Body of pancreas (tissue), 4 donors: ENCODE measurements at places on chromosomes 12 and 14. TPM values are rescaled to one million over a fixed set of nuclear protein-coding genes. Genes with fewer than 3 reads are reported as not detected.

- DNase-seq: no peak
Measured at GRCh38 chr12:75905922-75906321, 125.7 kb downstream of the PHLDA1 start.

GRCh38 chr12:97471194-97471593 is 8.6 kb downstream of the RMST start:
- DNase-seq: no peak

DNA sequence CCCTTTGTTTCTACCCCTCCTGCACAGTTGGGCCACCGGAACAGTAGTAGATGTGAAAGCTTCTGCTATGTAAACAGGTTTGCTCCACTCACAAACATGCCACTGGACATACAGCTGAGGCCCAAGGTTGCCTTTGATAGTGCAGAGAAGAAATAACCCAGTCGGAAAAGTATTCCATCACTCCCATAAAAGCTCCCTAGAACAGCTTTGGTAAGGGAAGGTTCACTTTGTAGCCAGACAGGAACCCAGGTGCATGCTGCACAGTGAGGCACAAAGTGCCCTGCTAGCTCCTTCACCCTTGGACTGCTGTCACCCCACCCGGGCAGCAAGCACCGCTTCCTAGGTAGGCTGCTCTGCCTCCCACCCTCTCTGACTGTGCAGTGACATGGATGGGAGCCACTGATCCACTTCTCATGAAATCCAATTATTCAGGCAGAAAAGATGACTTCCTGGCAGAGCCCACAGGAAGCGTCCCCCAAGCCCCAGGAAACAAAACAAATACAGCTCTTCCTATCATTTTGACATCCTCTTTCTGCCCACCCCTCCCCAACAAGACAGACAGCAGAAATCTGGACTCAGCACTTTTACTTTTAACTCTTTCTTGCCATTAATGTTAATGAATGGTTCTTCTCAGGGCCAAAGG is 100.2 kb downstream of the SRGAP1 start:
- no peak for DNase-seq

GRCh38 chr14:74616507-74616906 is 4.5 kb upstream of the LTBP2 start:
- no peak for DNase-seq

The CD69 gene
- total RNA-seq: 4.0 TPM

- DNase-seq: no peak
Measured at GRCh38 chr12:67920413-67920812, 68.8 kb upstream of the IFNG-AS1 start.

The ACSM4 gene
- total RNA-seq: not detected

The MAP3K9 gene
- total RNA-seq: 10.9 TPM

DNA sequence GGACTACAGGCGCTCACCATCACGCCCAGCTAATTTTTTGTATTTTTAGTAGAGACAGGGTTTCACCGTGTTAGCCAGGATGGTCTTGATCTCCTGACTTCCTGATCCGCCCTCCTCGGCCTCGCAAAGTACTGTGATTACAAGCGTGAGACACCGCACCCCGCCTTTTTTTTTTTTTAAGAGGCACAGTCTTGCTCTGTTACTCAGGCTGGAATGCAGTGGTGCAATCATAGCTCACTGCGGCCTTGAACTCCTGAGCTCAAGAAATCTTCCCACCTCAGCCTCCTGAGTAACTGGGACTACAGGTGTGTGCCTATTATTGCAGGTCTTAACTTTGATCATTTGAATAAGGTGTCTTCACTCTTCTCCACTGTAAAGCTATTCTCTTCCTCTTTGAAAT is 5.3 kb upstream of the GLTP start:
- DNase-seq: no peak

DNA sequence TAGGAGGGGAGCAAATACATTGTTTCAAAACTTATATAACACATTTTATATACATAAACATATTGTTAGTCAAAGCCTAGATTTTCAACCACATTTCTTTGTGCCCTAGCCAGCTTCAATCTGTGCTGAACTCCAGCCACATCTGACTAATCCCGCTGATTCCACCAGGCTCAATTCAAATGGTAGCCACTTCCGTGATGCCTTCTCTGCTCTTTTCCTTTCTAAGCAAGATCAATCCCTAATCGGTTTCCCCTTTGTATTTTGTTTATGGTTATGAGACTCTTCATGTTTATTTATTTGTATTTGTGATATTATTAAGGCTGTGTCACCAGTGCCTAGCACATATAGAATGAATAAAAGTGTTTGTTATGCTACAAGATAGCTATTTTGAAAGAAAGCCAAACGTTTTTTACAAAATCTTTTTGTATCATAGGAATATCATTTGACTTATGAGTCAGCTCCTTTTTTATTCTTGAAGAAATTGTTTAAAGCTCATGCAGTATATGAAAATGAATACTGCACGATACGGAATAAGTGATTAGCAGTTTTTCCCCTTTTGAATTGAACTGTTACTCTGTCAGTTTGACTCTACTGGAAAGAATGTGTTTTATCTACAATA is 110.2 kb downstream of the PLEKHA5 start:
- no peak for DNase-seq

The YBX3 gene
- 403 TPM for total RNA-seq

DNA sequence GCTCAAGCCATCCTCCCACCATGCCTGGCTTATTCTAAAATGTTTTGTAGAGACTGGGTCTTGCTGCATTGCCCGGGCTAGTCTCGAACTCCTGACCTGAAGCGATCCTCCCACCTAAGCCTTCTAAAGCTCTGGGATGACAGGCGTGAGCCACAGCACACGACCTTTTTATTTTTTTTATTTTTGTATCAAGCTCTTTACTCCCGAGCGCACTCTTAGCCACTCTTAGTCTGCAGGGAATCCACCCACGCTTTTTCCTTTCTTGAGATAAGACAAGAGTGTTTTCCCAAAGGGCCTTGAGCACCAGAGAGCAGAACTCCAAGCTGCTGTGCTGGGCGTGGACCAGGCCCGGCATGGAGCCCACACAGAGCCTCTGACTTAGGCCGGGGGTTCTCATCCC is 23.4 kb downstream of the MAP1LC3B2 start:
- no peak for DNase-seq

- no peak for DNase-seq
Measured at GRCh38 chr12:80838708-80839107, 99.0 kb downstream of the LIN7A start.

DNA sequence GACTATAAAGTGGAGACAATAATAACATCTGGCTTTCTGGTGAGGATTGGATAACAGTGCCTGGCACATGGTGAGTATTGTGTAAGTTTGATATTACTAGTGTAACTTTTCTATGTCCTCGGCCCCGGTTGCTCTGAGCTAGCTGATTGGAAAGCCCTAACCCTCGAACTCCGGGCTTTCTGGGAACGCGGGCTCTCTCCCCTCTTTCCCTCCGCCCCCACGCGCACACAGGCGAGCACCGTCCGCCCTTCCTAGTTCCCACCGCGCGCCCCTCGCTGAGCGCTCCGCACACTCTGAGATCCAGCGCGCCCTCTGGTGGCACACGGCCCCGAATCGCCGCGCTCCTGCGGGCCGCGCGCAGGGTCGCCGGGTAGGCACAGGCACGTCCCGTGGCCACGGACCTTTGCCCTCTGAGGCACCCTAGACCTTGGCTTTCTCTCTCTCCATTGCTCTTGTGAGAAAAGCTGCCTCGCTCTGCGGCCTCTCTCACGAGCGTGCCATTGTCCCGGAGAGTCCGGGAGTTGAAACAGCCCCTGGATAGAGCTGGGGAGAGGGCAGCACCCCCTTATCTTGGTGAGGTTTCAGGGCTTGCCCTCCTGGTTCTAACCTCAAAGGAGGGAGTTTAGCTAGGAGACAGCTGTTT is 23.2 kb upstream of the ESRRB start:
- peak; percentile 47 for DNase-seq

The SPX gene
- total RNA-seq: 49.5 TPM

GRCh38 chr14:95046711-95047681 is 110.3 kb downstream of the DICER1 start:
- no peak for DNase-seq

GRCh38 chr14:44961151-44961553 is 595 bp downstream of the KLHL28 start:
- DNase-seq: peak; percentile 54

The HIP1R gene
- 111 TPM for total RNA-seq

DNA sequence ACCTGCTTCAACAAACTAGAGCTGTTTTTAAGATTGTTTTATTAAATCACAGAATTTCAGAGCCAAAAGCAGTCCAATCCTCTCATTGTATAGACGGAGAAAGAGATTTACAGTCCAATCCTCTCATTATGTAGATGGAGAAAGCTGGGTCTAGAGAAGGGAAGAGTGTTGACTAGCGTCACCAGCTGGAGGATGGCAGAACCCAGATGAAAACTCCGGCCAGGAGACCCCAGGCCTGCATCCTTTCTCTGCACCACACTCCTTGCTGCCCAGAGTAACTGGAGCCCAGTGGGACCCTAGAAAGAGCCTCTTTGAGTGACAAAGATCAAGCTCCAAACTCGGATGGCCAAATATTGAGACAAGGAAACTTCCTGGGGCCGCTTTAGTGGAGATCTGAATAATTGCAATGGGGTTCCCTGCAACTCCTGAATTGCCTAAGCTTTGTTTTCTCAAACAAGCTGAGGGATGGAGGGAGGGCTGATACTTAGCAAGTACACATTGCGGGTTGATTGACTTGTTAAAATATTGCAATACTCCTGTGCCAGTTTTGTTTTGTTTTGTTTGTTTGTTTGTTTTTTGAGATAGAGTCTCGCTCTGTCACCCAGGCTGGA is 12.5 kb downstream of the AMDHD1 start:
- no peak for DNase-seq

The RNASE7 gene
- total RNA-seq: 1.0 TPM

- no peak for DNase-seq
Measured at GRCh38 chr12:65956056-65956738, 131.9 kb downstream of the HMGA2 start.

DNA sequence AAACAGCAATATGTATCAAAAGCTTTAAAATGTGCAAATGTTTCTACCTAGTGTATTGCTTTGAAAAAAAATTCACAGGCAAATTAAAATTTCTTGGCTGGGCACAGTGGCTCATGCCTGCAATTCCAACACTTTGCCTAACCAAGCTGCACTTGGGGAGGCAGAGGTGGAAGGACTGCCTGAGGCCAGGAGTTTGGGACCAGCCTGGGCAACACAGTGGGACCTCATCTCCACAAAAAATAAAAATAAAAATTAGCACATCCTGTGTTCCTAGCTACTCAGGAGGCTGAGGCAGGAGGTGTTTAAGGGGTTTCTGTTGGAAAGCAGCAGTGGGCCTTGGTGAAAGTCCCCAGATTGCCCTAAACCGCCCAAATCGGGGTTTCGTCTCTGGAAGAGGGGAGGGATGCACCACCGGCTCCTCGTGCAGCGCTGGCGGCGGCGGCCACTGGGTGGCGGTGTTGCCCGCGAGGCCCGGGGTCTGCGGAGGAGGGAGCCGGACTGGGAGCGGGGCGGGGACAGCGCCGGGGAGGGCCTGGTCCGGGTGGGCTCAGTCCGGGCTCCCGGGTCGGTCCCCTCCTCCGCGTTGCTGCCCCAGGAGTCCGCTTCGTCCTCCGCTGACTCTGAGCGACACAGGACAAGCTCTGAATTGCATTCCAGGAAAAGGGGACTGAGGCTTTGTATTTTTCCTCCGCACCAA is 265.6 kb downstream of the AACS start:
- DNase-seq: peak; percentile 64

The SERPINA6 gene
- 6.5 TPM for total RNA-seq

- no peak for DNase-seq
Measured at GRCh38 chr12:15726027-15726877, 62.9 kb downstream of the EPS8 start.

The VRK1 gene
- total RNA-seq: 5.6 TPM

GRCh38 chr12:41106315-41106714 is 81.8 kb upstream of the PDZRN4 start:
- no peak for DNase-seq

- no peak for DNase-seq
Measured at GRCh38 chr14:80780500-80780899, 161.0 kb downstream of the CEP128 start.

The NTF3 gene
- total RNA-seq: not detected

DNA sequence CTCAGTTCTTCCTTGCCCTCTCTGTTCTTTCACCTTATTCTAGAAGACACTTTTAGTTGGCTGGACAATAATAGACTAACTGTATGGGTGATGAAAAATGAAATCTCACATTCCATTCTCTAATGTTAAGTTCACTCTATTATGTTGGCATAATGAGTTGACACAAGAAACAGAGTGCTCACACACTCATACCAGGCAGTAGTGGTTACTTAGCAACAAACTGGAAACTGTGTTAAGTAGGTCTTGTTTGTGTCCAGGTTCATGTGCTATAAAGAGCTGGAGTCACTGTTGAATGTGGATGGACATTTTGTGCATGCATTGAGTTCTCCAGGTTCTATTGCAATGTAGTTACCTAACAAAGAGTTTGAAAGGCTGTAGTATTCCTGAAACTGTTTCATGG is 16.9 kb upstream of the PPP4R4 start:
- no peak for DNase-seq

The TEAD4 gene
- 28.5 TPM for total RNA-seq

DNA sequence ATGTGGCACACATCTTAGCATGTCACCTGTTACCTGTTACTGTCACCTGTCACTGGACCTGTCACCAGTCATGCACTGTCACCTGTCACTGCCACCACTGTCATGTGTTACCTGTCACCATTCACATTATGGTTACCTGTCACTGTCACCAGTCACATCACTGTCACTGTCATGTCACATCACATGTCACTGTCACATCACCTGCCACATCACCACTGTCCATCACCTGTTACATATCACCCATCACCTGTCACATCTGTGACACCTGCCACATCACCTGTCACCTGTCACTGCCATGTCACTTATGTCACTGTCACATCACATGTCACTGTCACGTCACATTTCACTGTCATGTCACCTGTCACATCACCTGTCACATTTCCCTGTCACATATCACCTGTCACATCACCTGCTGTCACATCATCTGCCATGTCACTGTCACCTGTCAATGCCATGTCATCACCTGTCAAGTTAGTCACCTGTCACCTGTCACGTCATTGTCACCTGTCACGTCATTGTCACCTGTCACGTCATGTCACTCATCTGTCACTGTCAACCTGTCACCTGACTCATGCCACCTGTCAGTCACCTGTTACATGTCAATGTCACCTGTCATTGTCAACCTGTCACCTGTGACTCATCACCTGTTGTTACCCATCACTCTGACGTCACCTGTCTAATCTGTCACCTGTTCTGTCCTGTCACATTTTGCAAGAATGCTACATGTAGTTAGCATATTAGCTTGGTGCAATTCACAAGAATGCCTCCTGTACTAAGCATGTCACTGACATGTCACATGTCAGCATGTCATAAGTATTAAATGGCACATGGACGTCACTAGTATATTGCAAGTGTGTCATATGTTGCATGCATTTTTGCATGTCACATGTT is 29.0 kb upstream of the TESC start:
- DNase-seq: no peak
